ENCODE measurements at places on chromosomes 4 and X. TPM values are rescaled to one million over a fixed set of nuclear protein-coding genes. Genes with fewer than 3 reads are reported as not detected.
A peak's percentile ranks its signal among the peaks of the same experiment; 100 is the strongest.

- no peaks in the 10 kb centered on the region for H3K27me3 ChIP-seq
- no peak overlapping the region for H3K4me3 ChIP-seq
- H3K36me3 ChIP-seq: no peaks in the 10 kb centered on the region
- H3K4me1 ChIP-seq: peaks cover 3% of the 10 kb centered on the region
- no peak overlapping the region for H3K27ac ChIP-seq
These were observed 44.5 kb upstream of the IL21 start for GRCh38 chr4:122665161-122665929.

GRCh38 chr4:5572114-5572513 is 136.2 kb downstream of the EVC2 start:
- H3K4me1 ChIP-seq: no peaks in the 10 kb centered on the region
- no peak overlapping the region for H3K4me3 ChIP-seq
- DNase-seq: no peak
- H3K36me3 ChIP-seq: peaks cover 36% of the 10 kb centered on the region
- H3K27ac ChIP-seq: no peak overlapping the region
- H3K27me3 ChIP-seq: no peaks in the 10 kb centered on the region

- H3K4me3 ChIP-seq: no peak overlapping the region
- DNase-seq: no peak
- H3K36me3 ChIP-seq: no peaks in the 10 kb centered on the region
- no peaks in the 10 kb centered on the region for H3K4me1 ChIP-seq
These were observed 233.6 kb downstream of the EVC2 start for GRCh38 chr4:5474756-5475155.

DNA sequence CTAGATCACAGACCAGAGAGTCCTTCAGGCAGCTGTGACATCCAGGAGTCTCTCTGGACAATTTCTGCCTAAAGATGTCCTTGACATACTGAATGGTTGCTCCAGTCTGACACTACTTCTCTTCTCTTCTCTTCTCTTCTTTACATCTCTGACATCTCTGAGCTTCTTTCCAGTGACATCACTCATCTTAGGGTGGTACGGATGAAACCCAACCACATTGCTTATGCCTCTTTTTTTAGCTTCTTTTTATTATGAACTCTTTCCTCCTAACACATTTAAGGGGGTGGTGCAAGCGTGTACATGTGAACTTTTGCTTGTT is 39.4 kb upstream of the IRF2 start:
- H3K36me3 ChIP-seq: no peaks in the 10 kb centered on the region
- no peak for DNase-seq
- peak overlapping the region; percentile 48 for H3K27ac ChIP-seq
- H3K27me3 ChIP-seq: no peaks in the 10 kb centered on the region

DNA sequence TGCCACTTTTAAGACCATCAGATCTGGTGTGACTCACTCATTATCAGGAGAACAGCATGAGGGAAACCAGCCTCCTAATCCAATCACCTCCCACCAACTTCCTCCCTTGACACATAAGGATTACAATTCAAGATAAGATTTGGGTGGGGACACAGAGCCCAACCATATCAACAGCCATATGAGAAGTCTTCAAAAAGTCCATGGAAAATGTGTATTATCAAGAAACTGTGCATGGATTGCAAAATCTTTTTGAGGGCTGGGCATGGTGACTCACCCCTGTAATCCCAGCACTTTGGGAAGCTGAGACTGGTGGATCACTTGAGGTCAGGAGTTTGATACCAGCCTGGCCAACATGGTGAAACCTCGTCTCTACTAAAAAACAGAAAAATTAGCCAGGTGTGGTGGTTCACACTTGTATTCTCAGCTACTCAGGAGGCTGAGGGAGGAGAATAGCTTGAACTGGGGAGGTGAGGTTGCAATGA is 17.8 kb upstream of the RPL39 start:
- no peak for DNase-seq
- no peaks in the 10 kb centered on the region for H3K27me3 ChIP-seq
- no peak overlapping the region for H3K27ac ChIP-seq
- H3K36me3 ChIP-seq: no peaks in the 10 kb centered on the region
- H3K4me3 ChIP-seq: no peak overlapping the region

- no peaks in the 10 kb centered on the region for H3K27me3 ChIP-seq
- no peak overlapping the region for H3K4me3 ChIP-seq
- no peak for DNase-seq
- peaks cover 19% of the 10 kb centered on the region for H3K4me1 ChIP-seq
These were observed 2.2 kb upstream of the SEPTIN11 start for GRCh38 chr4:76947369-76947768.

EVC2 gene
- 10.7 TPM for total RNA-seq

STAG2 gene
- total RNA-seq: 67.0 TPM

GNRHR gene
- not detected for total RNA-seq

NEXMIF gene
- 1.2 TPM for total RNA-seq

GRIA3 gene
- under 0.01 TPM for total RNA-seq

Measured in upper lobe of left lung (tissue), 6 donors.